ENCODE measurements at places on chromosomes 2 and 18.

DNA sequence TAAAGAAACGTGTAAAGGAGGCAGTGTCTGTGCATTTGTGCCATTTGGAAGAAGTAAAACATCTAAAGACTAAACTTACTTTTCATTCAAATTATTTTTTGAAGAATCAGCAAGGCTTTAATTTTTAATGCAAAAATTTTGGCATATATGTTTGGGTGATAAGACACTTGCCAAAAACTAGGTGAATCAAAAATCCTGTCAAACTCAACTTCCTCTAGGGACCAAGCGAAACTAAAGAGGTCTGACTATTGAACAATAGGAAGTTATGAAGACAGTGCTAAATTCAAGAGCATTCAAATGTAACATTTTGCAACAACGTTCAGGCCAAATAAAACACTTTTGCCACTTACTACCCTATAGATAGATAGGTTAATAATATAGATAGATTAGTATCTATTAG is 306.1 kb downstream of the NOL4 start:
- no peak for DNase-seq

DNA sequence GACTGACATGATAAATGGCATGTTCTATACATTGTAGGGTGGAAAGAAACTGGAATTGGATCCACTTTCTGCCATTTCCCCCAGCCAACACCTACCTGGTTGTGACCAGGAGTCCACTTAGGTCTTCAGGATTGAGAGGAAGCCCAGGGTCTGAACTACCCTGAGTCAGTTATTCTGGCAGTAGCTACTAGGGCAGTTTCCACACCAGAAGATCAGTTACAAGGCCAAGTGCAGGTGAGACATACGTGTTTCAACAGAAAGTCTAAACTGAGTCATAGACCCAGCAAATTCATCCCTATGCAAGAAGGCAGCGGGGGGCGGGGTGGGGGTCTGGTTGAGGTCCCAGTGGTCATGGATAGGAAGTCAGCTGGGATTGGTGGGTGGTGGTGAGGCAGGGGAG is 21.9 kb downstream of the ANTXR1 start:
- no peak for DNase-seq

DNA sequence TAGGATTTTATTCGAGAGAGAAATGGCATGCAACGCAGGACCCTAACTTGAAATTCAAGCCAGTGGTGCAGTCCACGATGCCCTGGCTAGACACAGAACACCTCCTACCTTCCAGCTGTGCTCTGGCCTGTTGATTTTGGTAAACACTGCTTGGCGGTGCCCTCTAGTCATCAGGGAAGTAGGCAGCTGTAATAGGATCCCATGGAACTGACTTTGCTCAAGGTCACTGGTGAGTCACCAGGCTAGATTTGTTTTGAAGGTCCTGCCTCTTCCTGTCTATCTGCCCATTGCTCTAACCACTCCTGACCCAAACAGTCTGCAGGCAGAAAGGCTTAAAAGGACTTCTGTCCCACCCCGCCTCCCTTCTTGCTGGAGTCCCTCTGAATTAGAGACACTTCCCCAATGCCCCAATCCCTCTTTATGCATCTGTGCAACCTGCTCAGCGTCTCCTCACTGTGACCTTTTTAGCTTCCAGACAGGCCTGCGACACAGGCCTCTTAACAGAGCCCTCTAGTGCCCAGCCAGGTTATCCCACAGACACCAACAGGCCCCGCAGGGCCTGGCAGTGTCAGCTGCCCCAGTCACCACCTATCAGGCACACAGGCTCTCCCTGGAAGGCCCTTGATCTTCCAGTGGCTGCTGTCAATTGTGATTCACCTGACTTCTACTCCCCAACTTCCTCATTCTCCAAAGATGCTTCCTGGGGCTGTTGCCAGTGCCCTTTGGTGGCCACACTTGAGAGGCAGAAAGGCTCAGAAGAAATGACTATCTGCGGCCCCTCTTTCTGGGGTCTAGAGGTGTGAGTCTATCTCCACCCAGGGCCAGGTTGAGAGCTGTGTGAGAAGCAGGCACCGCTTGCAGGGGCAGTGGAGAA is 5.2 kb downstream of the TMEM127 start:
- DNase-seq: peak; percentile 93

GRCh38 chr2:99824758-99825157 is 317.6 kb downstream of the AFF3 start:
- DNase-seq: no peak

DNA sequence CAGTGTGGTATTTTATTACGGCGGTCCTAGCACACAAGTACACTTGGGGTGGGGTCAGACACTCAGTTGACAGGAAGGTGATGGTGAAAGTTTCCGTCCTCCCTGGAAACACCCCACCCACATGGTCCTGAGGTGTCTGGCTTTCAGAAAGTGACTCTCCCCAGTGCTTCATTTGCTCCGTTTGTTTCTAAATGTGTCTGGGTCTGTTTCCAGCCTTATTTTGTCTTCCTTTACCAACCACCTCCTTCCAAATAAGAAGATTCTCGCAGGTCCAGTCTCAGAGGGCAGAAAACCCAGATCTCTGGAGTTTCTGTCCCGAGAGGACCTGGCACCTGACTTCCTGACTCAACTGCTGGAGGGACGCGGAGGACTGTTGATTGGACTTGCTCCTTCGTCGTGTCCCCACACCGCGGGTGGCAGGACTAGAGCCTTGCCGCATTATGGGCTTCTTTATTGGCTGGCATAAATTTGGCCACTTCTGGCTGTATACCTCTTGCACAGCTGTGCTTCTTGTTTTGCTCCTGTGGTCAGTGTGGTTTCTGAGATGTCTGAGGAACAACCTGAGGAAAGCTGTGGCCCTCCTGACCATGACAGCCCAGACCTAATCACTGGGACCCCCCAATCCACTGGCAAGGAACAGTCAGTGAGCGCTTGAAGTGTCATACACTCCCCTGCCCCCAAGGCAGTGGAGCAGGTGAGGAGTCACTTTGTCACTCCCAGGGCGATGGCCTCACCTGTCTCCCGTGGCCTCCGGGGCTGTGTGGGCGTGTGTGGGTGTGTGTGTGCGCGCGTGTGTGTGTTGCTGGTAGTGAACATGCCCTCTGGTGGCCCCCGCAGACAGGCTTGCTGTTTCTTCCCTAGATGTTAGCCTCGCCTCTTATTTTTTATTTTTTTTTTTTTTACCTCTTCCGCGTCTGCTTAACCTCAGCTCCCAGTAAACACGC is 45.6 kb downstream of the MEX3C start:
- no peak for DNase-seq

DNA sequence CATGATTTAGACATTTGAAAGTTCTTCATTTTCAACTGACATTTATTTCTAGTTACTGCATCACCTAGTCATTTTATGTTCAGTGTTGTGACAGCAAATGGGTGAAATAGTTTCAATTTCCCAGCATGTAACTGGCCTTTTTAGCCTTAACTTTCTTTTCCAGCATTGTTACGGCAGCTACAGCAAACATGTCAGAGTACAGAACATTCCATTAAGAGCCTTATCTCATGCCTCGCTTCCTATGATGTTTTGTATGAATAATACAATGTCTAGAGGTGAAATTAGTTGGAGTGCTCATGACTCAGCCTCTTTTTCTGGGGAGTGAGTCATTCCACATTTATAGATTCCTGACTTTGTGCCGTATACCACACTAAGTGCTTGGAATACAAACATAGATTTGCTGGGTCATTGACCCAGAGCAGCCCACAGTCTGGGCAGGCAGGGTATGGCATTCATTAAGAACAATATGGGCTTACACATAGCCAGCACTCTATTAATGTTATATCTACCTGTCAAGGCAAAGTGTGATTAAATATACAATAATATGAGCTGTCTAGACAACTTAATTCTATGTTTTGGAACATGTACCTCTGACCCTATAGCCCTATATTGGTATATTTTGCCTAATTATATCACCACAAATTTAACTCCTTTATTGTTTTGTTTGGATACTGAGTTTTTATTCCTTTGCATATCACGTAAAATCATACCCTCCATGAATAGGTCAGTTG is 72.2 kb downstream of the MAP2 start:
- peak; percentile 97 for DNase-seq

GRCh38 chr2:201796478-201796865 is 9.9 kb upstream of the CDK15 start:
- DNase-seq: peak; percentile 36

GRCh38 chr18:22174341-22175145 is 5.2 kb downstream of the GATA6 start:
- no peak for DNase-seq

- DNase-seq: peak; percentile 17
Measured at GRCh38 chr18:2480536-2480935, 90.8 kb downstream of the METTL4 start.

DNA sequence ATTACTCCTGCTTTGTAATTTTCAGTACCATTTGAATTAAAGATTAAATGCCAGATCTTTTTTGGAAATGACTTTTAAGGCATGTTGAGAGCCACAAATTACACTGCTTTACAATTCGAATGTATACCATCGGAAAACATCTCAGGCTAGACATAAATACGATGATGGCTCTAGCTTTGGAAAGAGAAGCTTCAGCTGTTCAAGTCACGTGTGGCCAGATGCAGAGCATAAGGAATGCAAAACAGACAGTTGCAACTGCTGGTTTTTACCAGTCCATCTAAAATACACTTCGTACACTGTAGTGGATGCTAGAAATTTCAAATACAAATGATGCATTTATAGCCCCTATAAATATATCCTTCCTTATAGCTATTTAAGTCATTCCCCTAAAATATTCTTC is 8.0 kb downstream of the ZNF516 start:
- peak; percentile 43 for DNase-seq

- no peak for DNase-seq
Measured at GRCh38 chr18:74198453-74198852, 50.1 kb downstream of the TIMM21 start.

- DNase-seq: no peak
Measured at GRCh38 chr18:52596748-52597435, 256.9 kb downstream of the DCC start.

DNA sequence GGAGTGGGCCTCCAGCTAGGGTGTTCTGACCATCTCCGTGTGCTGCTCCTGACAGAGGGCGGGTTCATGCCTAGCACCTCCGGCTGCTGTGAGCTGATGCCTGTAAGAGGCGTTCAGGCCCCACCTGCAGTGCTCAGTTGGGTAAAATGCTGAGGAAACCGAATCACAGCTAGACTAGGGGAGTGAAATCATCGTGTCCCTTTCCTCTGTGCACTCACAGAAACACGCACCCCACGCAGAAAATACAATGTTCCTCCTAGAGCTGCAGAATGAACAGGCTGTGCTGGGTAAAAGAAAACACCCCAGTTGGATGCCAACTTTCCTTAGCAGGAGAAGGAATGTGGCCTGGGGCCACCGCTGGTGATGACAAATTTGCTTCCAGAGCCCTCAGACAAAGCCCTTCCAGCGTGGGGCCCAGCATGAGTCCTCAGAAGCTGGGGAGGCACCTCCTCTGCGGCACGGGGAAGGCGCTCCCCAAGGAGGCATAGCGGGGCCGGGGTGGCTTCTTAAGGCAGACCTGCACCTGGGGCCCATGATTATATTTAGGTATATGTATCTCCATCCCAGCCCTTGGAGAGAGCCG is 16.3 kb upstream of the ARHGEF4 start:
- peak; percentile 69 for DNase-seq

- DNase-seq: no peak
Measured at GRCh38 chr2:138124521-138124920, 160.2 kb downstream of the HNMT start.

GRCh38 chr18:56035546-56035945 is 447.6 kb upstream of the TCF4 start:
- DNase-seq: no peak

- peak; percentile 78 for DNase-seq
Measured at GRCh38 chr2:112712903-112713584, 7.8 kb upstream of the NT5DC4 start.

DNA sequence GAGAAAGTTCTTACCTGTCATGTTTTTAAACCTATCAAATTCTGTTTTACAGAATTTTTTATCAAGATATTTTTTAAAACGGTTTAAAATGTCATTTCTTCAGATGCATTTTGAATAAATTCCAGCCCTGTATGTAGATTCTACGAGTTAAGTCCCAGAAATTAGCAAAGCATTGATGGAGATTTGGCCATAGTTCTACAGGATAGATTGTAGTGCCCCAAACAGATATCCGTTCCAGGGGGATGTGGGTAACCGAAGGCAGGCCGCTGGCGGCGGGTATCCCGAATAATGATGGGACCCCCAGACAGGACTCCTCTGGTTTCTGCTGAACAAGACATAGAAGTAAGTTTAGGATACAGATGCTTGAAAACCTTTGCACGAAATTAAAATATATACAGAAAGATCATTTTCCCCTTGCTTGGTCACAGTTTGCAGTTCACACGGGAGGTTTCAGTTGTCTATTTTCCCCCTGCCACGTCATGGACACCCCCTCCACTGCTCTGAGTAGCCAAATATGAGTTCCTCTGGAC is 755 bp downstream of the NOL4 start:
- no peak for DNase-seq

- DNase-seq: no peak
Measured at GRCh38 chr2:126902859-126903258, 4.2 kb downstream of the TEX51 start.

GRCh38 chr18:26648509-26649192 is 100.3 kb upstream of the KCTD1 start:
- DNase-seq: no peak

DNA sequence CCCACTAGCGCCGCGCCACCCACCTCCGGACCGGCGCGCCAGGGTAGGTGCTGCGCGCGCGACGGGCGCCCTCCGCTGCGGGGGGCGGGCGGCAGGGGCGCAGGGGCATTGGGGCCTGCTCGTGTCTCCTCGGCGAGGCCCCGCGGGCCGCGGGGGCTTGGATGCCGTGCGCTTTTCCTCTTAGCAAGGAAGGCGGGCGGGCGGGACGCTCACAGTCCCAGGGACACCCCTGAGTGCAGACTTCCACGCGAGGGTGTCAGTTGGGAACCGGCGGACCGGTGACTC is 748 bp downstream of the TWIST2 start:
- DNase-seq: no peak

DNA sequence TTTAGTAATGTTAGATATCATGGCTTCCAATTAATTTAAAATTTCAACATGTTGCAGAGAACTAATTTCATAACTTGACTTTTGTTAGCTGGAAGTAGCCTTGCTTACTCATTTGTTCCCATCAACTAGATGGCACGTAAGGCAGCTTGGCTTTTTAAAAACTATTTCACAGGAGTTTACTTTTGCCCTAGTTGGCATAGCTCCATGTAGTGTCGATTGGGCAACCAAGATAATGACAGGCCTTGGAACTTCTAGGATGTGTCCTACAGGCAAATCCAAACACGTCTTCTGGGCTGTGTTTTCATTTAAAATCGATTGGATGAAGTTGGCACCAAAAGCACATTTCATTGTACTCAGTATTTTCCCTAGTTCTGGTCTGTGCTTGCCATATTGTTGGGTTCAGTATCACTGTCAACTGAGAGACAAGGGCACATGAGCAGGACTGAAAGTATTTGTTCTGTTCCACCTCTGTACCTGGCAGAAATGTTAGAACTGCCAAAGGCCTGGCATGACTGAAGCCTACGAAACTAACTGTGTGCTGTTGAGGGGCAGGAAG is 29.4 kb downstream of the HADHB start:
- DNase-seq: peak; percentile 78

- DNase-seq: no peak
Measured at GRCh38 chr2:106736221-106736620, 149.7 kb downstream of the ST6GAL2 start.

DNA sequence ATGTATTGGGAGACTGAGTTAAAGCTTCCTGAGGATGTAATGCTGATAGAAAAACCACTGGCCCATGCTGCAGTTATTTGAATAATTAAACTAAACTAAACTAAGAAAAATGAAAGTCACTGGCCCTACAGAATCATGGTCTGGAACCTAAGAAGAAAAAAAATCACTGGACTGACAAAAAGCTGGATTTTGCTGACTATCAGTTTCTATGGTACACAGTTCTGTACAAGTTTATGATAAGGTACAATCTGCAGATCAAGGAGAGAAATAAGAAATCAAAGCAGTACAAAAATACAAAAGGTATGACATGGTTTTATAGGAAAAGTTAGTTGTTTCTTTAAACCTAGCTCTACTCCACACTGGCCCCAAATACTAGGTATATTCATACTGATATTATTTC is 15.6 kb downstream of the PPP4R3B start:
- DNase-seq: no peak
